Activated T-cell treated with anti-CD3 and anti-CD28 coated beads, Interleukin-2, amount 50 U/mL, for 72 hours (primary cell): ENCODE measurements at places on chromosomes 7 and 10.

DNA sequence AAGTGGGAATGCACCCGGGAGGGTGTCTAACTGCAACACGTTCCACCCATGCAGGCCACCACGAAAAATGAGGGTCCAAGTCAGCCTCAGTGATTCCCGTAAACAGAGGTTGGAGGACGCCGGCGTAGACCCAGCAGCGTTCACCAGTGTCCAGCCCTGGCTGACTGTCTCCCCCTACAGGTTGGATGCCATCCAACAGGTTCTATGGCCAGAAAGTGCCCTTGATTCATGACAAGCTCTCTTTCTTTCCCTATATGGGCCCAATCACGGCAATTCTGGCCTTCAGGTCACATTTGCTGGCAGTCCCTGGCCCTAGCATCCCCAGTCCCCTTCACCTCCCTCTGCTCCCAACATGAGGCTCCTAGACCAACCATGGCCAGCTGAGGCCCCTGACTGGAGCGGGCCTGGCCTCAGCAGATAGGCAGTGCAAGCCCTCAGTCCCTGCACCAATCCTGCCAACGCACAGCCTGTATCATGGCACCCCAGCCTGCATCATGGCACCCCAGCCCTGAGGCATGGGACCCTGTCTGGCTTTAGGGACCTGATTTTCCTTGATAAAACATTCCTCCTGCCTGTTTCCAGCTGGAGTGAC, 227.4 kb downstream of the GRID1 start:
- DNase-seq = peak; percentile 35

DNA sequence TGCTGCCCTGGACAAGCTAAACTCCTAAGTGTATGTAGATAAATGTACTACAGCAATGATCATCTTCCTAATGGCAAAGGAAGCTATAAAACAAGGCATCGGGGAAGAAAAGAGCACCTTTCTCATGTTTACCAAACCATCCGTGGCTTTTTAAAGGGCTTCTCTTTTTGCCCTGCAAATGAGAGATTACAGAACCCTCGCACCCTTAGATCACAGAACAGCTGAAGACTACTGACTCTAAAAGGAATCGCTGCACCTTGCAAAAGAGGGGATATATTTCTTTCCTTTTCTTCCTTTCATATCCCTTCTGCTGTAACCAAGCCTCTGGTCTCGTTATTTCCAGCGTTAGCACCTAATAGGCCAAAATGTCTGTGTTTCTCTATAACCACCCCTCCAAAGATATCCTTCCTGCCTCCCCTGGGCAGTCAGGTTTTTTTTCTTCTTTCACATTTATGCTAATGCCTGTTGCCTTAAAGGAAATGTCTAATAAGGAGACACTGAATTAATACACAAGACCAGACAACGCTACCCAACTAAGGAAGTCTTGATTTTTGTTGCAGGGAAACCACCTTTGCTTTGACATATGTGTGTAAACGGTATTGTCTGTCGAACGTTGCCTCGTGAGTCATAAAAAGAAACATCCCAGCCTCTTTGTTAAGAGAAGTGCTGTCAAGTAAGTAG, 10.5 kb downstream of the ST8SIA6 start:
- peak; percentile 27 for DNase-seq

DNA sequence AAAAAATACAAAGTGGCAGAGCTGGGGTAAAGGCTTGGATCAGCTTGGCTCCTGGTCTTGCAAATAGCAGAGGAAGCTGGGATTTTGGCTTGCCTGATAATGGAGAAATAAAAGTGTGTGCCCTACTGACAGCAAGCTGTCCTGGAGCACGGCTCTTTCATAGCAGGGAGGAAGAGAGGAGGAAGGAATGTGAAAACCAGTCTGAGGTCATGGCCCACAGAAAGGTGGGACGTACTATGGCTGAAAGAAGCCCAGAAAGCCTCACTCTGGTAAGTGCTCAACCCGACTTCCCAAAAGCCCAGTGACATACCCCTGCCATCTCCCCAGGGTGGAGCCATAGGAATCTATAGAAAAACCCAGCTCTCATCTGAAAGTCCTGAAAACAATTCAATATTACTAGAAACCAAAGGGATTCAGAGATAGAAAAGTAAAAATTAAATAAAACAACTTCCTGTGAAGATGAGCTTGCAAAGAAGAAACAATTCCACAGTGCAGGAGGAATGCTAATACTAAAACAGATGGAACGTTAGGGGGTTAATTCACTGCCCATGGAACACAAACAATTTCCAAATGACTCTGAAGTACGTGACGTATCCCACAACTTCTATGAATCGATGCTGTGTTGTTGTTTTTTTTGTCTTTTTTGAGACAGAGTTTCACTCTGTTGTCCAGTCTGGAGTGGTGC, 246.7 kb upstream of the PTN start:
- DNase-seq = no peak

- no peak for DNase-seq
These were observed 91.2 kb upstream of the SEM1 start for GRCh38 chr7:96800824-96801223.

DNA sequence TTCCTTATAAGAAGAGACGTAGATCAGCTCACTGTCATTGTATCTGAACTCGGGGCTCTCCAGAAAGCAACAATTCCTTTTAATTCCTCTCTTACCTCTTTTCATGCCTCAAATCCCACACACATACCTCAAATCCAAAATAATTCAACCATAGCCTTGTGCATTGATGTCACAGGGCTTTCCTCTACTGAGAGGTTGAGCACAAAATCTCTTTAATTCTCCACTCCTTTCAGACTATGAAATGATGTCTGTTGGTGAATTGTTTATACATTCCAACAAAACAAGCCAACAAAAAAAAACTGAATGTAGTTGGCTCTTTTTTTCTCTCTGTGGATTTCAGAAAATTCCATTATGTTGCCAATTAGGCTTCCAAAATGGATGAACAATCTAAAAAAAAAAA, 53.2 kb downstream of the BPGM start:
- DNase-seq = no peak

DNA sequence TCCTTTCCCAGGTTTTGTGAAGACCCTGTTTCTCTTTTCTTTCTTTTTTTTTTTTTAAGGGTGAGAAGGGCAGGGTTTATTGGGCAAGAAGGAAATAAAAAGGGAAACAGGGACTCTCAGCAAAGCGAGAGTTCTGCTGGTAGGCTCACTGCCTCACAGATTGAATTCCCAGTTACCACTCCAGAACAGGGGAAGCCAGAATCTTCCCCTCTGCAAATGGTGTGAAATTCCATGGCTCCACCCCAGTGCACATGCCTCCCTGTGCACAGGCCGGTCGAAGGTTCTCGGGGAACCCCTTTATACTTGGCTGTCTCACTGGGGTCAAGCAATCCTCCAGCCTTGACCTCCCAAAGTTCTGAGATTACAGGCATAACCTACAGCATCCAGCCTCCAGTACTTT, 10.5 kb upstream of the GUSB start:
- DNase-seq = no peak

DNA sequence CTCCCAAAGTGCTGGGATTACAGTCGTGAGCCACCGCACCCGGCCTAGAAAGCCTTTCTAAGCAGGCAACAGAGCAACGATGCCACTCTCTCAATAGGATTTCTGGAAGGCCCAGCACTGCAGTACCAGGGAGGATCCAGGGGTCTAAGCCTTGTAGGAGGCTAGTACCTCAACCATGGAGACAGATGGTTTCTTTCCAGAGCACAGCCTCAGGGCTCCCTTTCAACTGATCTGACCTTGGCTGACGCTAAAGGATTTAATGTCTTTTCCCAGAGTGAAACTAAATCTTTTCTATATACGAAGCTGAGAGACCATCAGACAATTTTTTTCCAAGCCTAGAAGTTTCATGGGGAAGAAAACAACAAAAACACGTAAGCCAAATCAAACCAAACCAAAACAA, 78.0 kb downstream of the WDR11 start:
- DNase-seq = no peak

GRCh38 chr10:13100349-13101294, 659 bp downstream of the OPTN start:
- peak; percentile 33 for DNase-seq

GRCh38 chr7:90777886-90778285, 181.8 kb downstream of the CDK14 start:
- no peak for DNase-seq

GRCh38 chr7:36999626-37000485, 275.6 kb upstream of the AOAH start:
- DNase-seq = no peak

GRCh38 chr10:4315551-4315950, 510.5 kb upstream of the AKR1E2 start:
- DNase-seq = no peak

- no peak for DNase-seq
These were observed 69.1 kb downstream of the SHH start for GRCh38 chr7:155743177-155743576.

- no peak for DNase-seq
These were observed 287.6 kb upstream of the MGMT start for GRCh38 chr10:129179245-129179971.

GRCh38 chr7:113562242-113562641, 356.6 kb downstream of the PPP1R3A start:
- DNase-seq = no peak

DNA sequence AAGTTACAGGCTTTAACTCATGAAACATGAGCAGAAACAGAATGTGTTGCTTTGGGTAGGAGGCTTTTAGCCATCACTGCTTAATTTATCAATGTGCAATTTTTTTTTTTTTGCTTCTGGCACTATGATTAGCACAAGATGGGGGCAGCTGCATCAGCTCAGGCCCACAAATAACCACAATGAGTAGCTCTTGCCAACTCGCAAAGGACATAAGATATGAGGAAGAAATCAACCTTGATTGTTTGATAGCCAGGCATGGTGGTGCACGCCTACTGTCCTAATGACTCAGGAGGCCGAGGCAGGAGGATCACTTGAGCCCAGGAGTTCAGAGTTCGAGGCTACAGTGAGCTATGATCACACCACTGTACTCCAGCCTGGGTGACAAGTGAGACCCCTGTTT, 12.3 kb downstream of the NOD1 start:
- DNase-seq = no peak

- DNase-seq = no peak
These were observed 268.1 kb downstream of the PRKG1 start for GRCh38 chr10:51342381-51342780.

- DNase-seq = no peak
These were observed 81.6 kb downstream of the NPY start for GRCh38 chr7:24365606-24366005.

- DNase-seq = no peak
These were observed 99.5 kb downstream of the CYTH3 start for GRCh38 chr7:6172910-6173295.

DNA sequence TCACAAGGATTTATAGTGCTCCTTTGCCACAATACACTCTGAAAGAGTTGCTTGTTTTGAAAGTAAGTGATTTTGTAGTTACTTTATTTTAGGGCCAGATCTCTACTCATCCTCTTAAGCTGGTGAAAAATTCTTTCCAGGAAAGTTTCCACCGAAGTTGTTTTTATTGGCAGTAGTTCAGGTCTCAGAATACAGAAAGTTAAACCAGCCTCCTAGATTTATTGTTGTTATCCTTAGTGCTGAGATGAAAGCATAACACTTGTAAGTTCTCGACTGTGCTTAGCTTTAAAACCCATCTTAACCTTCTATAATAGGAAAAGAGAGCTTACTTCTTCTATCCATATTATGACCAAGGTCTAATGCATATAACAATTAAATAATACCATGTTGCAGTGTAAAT, 5.5 kb downstream of the AP3M1 start:
- DNase-seq = no peak

DNA sequence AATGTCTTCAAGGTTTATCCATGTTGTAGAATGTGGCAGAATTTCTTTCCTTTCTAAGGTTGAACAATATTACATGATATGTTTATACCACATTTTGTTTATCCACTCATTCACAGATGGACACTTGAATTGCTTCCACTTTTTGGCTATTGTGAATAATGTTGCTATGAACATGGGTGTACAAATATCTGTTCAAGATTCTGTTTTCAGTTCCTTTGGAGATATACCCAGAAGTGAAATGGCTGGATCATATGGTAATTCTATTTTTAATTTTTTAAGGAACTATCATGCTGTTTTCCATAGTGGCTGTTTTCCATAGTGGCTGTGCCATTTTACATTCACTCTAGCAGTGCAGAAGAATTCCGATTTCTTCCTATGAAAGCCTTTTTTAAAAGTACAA, 194.7 kb upstream of the GRB10 start:
- no peak for DNase-seq

- DNase-seq = no peak
These were observed 1331.9 kb downstream of the XPNPEP1 start for GRCh38 chr10:108591417-108591816.

DNA sequence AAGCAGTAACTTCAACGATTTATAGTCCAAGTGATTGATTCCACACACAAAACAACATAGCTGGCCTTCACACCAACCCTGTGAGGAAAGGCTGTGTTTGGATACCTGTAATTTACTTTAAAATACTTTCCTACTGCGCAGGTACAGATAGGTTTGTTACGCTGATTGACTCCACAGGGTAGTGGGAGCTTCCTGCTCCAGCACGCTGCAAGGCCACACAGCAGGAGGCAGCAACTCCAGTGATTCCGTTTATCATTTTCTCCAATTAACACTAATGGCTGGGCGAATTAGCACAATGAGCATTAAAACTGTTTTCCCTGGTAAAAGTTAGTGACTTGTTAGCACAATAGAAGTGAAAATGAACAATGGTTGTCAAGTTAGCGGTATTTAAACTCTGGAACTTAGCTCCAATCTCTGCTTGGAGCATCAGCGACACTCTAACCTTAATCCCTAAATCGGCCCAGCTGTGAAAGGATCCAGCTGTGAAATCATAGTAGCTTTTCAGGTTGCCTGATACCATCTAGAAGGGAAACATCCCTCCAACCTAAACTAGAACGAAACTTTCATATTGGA, 959 bp downstream of the DCLRE1C start:
- DNase-seq = no peak

DNA sequence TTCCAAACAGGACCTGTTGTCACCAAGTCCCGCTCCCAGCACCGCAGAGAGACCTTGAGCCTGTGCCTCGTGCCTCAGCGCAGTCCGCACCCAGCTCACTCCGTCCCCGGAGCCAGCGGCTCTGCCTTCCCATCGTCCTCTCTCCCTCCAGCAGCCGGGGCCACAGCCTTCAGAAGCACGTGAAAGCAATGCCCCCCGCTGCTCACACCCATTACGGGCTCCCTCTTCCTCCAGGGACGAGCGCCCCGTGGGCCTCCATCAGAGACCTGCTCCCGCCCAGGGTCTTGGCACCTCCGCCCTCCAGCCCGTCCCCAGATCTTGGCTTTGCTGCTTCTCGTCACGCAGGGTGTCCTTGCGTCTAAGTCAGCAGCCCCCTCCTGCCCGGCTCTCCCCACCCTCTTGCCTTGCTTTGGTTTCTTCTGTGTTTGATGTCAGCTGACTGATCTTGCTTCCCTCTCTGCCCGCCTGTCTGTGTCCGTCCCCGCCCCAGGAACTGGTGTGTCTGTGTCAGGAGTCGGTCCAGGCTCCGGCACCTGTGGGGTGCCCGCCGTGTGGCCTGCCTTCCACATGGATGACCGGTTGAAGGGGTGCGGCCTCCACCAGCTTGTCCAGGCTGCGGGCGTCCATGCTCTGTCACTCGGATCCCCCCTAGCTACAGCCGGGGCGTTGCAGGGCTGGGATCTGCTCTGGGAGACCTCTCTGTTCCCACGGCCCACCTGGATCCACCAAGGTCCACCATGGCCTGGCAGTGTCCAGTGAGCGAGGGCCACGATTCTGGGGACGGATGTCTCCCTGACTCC, 61.9 kb downstream of the FOXL3 start:
- peak; percentile 38 for DNase-seq
